ENCODE measurements at places on chromosomes 12 and 14.

DNA sequence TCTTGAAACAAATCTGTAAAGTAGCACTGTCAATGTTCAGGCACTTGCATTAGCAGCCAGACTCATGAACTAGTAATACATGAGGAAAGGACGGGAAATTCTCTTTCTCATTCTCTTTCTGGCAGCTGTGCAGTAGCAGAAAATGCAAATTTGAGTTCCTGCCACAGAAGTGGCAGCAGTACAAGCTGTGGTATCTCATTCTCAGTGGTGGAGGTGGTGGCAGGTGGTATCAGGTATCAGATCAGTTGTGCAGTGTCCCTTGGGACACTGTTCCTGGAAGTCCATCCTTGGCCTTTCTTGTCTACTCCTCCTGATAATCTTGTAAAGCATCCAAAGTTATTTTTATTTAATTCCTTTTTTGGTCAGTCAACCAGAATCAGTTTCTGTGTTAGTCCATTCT, 103.0 kb downstream of the C12orf42 start:
- no peak for DNase-seq

DNA sequence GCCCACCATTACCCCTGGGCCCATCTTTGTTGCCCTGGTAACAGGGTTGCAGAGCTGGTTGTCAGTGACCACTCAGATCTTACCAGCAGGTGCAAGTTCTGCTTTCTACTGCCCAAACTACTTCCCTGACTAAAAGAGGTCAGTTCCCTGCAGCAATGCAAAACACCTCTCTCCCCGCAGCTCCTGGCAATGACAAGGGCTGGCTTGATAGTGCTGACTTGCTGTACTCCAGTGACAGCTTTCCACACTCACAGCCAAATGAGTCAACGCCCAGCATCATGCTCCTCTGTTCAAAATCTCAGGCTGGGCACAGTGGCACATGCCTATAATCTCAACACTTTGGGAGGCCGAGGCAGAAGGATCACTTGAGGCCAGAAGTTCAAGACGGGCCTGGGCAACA, 90.6 kb downstream of the CIT start:
- no peak for DNase-seq

- DNase-seq, result no peak
These were observed 200.7 kb upstream of the PWP1 start for GRCh38 chr12:107484941-107485340.

- no peak for DNase-seq
These were observed 159.1 kb upstream of the LMNTD1 start for GRCh38 chr12:25712169-25712568.

DNA sequence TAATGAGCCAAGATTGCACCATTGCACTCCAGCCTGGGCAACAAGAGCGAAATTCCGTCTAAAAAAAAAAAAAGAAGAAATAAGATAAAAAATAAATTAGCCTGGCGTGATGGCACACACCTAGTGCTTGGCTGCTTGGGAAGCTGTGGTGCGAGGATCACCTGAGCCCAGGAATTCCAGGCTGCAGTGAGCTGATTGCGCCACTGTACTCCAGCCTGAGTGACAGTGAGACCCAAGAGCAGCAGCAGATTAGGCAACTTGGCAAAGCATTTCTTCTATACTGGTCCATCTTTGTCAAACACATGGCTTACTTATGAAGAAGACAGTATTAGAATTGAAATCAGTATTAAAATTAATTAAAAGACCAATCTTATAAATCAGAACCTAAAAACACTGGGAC, 6.3 kb downstream of the GON7 start:
- DNase-seq, result no peak

Measured in nephron progenitor cell (in vitro differentiated cells).